Epithelial cell of proximal tubule (primary cell): ENCODE measurements at places on chromosomes 11 and 22.
A peak's percentile ranks its signal among the peaks of the same experiment; 100 is the strongest.

DNA sequence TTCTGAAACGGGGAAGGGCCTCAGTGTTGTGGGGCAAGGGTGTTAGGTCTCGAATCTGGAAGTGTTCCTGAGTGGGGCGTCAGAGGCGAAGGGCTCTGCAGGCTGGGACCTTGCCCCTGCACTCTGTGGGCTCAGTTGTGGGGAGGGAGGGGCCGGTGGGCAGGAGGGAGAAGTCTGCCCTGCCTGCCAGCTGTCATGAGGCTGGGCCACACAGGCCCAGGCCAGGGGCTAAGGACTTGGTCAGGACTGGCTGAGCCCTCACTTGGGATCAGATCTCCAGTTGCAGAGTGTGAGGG lies at the start of gene CRACR2B:
Gene CRACR2B (plus strand): TSS at position 23 of the 296 bp plus-strand sequence. CDS start 689 bp downstream, outside the sequence.
- no peak for DNase-seq

GRCh38 chr11:34860518-34860917 lies 55.7 kb downstream of the APIP start:
- DNase-seq = no peak

DNA sequence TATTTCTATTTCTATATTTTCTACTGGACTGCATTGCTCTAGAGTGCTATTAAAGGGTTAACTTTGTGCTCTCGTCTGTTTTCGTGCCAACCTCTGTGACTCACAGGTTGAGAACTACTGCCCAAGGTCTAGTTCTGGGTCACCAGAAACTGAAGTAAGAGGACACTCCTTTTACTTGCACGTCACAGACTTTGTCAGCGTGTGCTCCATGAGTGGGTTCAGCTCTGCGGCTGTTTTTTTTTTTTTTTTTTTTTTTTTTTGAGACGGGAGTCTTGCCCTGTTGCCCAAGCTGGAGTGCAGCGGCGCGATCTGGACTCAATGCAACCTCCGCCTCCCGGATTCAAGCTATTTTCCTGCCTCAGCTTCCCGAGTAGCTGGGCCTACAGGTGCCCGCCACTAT lies 49.8 kb downstream of the CLMP start:
- DNase-seq = peak; percentile 73

GRCh38 chr11:12717851-12718291 lies 43.6 kb downstream of the TEAD1 start:
- DNase-seq = no peak

- no peak for DNase-seq
These were observed 110.4 kb upstream of the TIMP3 start for GRCh38 chr22:32691101-32691500.

- DNase-seq = no peak
These were observed 23.8 kb downstream of the OSBP2 start for GRCh38 chr22:30718491-30718890.

DNA sequence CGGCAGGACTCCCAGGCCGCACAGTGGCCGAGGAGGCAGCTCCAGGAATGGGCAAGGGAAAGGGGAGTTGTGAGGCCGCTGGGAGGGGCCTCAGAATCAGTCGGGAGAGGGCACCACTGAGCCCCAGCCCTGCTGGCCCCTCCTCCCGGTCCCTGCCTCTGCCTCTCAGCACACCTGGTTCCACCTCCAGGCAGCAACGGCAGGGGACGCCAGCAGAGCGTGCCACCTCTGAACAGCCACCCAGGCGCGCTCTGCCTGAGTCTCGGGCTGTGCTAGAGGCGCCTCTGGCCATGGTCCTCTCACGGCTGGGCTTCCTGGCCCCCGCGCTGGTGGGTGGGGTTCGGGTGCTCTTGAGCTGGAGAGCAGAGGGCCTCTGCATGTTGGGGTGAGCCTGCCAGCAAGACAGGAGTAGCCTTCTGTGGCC lies 33.0 kb downstream of the MOB2 start:
- DNase-seq = no peak

- no peak for DNase-seq
These were observed 3.5 kb downstream of the OR51B5 start for GRCh38 chr11:5339771-5340322.

DNA sequence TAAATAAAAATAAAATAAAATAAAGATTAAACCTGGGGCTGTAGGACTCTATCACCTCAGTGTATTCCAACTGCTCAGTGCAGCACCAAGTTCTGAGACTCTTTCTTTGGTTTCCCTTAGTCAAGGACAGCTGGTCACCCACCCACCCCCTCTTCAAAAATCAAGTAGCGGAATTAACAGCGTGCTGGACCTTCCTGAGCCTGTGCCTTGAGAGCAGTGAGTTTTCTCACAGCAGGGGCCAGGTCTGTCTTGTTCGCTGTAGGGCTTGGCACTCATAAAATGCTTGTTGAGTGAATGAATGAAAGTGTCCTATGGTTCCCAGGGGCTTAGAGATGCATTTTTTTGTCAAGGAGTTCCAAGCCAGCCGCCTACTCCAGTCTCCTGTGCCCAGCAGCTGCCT lies 2.9 kb upstream of the ALX4 start:
- no peak for DNase-seq

DNA sequence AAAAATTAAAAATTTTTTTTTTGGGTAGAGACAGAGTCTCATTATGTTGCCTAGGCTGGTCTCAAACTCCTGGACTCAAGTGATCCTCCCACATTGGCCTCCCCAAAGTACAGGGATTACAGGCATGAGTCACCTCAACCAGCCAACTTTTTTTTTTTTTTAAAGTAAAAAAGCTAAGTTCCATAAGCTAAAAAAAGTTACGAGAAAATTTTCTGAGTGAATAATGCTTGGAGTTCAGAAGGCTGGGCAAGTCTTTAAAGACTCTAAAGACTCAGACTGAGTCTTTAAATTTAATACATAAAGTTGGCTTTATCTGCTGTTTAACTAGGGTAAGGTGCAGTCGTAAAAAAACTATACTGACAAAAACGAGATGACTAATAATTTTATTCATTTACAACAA lies 5.6 kb downstream of the DDX6 start:
- DNase-seq = no peak

GRCh38 chr22:47160781-47161520 lies 398.5 kb downstream of the TBC1D22A start:
- DNase-seq = no peak

- DNase-seq = no peak
These were observed 15.6 kb upstream of the EMID1 start for GRCh38 chr22:29190051-29190450.

DNA sequence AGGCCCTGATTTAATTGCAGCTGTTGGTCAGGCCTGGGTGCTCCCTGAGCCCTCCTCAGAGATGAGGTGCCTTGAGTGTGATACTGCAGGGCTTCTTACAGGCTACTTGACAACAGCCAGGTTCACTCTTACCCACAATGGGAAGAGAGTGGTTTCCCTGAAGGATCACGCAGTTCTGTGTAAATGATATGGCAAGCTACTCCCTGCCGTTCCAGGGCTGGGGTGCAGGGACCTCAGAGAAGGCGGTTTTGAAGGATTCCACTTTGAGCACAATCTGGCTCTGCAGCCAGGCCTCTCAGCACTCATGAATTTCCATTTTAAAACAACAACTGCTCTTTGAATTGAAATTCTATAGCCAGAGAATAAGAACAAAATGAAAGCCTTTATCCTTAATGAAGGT lies 92.9 kb downstream of the SLC17A6 start:
- DNase-seq = no peak

GRCh38 chr11:74989260-74989638 lies 516 bp downstream of the NEU3 start:
- DNase-seq = no peak

DNA sequence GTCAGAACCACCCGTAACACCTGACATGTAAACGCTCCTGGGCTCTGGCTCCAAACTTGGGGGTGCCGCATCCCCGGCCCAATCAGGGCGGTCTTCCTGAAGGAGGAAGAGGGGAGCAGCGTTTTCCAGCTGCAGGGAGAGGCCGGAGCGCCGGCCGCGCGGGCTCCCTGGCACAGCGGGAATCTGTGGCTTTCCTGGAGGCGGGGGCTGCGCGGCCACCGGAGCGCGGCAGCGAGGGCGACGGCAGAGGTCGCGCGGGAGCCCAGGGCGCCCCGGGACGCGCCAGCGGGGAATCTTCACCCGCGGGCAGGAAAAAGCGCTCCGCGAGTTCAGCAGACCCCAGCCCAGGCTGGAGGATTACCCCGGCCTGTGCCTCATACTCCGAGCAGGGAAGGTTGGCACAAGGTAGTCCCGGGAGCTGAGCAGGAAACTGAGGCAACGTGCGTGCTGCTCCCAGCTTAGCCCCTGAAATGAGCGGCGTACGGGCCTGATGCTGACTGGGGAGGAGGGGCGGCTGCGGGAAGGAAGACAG lies 600 bp upstream of the ESAM start:
- no peak for DNase-seq

DNA sequence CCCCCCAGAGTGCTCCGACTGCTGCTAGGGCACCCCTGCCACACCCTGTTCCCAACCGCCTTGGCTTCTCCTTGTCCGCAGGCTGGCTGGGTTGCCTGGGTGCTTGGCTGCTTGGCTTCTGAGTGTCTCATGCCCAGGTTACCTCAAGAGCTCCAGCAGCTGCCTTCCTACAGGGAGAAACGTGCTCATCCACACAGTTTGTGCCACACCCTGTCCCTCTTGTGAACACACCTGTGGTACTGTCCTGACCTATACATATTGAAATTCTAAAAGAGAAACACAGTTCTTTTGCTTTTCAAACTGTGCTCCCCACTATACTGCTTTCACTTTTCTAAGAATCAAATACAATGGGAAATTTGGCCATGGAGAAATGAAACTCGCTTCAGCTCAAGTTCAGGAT lies 191.4 kb downstream of the DBX1 start:
- DNase-seq = no peak

DNA sequence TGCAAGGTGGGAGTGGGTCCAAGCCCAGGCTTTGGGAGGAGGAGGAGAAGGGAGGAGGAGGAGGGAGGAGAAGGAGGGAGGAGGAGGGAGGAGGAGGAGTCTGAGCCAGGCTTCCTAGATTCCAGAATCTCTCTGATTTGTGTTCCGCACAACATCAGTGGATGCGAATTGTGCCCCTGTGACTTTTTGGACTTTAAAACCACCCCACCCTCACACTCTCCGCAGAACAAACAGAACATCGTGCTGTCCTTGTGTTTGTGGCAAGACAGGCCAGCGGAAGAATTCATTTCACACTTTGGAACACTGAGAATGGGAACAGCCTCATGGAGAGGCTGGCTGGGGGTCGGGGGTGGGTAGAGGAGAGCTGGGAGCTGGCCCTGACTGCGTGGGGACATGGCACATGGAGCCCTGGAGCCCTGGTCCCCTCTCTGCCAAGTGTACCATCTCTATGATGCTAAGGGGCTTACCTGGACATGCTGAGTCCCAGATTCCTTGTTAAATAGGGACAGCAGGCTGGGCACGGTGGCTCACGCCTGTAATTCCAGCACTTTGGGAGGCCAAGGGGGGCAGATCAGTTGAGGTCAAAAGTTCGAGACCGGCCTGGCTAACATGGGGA lies 16.4 kb upstream of the SHANK2 start:
- DNase-seq = no peak

DNA sequence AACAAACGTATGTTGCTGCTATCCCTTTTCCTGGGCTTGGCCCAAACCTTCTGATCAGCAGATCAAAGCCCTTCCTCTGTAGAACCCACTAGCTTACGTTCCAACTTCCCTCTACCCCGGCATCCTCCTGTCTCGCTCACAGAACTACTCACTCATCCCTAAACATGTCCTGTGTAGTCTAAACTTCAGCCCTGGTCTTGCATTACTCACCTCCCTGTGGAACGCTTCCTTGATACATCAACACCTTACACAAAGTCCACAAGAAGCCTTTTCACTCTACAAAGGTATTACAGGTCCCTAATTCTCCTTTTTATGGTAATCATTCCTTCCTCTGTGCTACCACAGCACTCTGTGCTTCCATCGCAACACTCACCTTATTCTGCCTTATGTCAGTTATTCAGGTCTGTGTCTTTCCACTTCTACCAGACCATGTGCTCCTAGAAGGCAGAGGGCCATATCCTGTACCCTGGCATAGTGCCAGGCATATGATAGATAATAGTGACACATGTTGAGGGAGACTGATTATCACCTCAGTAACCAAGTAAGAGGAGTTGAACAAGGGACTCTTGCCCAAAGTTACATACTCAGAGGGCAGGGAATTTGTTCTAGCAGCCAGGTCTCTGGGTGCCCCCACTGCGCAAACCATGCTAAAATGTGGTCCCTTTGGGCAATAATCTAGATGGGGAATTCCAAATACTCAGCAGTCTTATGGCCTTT lies 41.6 kb downstream of the USP35 start:
- no peak for DNase-seq

GRCh38 chr22:36964106-36964505 lies 50.7 kb downstream of the CSF2RB start:
- DNase-seq = no peak

DNA sequence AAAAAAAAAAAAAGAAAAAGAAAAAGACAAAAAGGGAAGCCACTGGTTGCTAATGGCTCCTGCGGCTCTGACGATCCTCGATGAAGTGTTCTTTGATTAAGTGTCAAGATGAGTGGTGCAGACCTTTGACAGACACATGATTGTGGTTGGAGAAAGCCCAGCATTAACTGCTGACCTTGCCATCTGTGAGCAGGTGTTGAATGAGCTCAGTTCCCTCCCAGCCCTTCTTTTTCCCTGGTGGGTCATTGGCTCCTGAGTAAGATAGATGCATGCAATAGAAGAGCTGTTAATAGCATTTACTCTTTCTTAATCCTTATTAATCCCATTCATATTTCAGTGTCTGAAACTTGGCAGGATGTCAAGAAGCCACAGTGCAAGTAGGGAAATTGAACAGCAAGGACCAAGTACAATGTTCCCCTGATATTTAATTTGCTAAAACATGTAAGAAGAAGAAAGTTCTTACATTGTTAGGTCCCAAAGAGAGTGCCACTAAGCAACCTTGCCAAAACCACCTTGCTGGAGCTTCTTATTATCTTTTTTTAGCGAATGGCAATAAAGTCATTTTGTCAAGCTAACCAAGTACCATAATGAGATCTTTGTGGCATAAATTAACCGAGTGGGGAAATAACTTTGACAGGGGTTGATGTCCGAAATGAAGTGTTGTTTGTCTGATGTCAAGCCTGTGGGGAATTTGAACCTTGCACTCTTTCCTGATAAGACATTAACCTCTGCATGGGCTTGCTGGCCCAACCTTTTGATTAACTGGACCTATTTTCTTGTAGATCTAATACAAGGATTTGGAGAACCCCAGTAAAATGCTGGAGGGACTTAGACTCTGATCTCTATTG lies 113.7 kb downstream of the PTPRJ start:
- DNase-seq = no peak

- DNase-seq = no peak
These were observed 69.6 kb downstream of the MED15 start for GRCh38 chr22:20577045-20577444.

- DNase-seq = no peak
These were observed 11.8 kb upstream of the BIRC3 start for GRCh38 chr11:102305352-102306047.
